ENCODE measurements at places on chromosomes 6 and 20.
A peak's percentile ranks its signal among the peaks of the same experiment; 100 is the strongest.

- no peak for DNase-seq
Observed at GRCh38 chr6:130187335-130188206, 35.2 kb downstream of the SAMD3 start.

DNA sequence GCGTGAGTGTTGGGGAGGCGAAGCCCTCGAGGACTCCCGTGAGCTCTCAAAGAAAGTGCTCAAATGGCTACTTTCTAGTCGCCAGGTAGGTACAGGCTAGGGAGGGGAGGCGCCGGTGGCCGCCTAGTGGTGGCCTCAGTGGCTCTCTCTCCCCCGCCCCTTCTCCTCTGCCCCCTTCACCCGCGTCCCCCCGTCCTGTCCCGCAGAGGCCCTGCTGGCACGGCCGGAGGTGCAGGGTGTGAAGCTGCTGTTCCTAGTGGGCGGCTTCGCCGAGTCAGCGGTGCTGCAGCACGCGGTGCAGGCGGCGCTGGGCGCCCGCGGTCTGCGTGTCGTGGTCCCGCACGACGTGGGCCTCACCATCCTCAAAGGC lies 16.3 kb downstream of the ADISSP start:
- DNase-seq = no peak

DNA sequence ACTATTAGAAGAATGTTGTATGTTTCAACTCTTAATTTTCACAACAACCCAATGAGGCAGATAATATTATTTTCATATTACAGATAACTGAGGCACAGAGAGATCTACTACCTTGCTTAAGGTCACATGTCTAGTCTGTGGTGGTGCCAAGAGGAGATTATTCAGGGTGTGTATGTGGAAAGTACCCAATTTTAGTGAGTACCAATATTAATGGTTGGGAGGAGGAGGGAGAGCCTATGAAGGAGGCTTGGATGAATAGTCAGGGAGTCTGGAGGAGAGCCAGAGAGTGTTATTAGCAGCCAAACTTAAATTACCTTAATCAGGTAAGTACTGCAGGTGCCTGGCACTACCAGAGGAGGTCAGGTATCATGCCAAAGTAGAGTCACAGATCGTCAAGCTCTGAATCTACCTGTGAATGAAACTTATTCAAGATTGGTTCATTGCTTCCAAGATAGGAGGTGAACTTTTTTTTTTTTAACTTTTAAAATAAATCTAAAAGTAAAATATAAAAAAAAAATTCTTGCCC lies 10.9 kb upstream of the CALHM6 start:
- no peak for DNase-seq

GRCh38 chr20:13736436-13737191 lies 48.1 kb downstream of the ESF1 start:
- no peak for DNase-seq

- DNase-seq = no peak
Observed at GRCh38 chr20:44034451-44034850, 119.8 kb downstream of the TOX2 start.

GRCh38 chr6:73577676-73578075 lies 56.8 kb upstream of the EEF1A1 start:
- no peak for DNase-seq

DNA sequence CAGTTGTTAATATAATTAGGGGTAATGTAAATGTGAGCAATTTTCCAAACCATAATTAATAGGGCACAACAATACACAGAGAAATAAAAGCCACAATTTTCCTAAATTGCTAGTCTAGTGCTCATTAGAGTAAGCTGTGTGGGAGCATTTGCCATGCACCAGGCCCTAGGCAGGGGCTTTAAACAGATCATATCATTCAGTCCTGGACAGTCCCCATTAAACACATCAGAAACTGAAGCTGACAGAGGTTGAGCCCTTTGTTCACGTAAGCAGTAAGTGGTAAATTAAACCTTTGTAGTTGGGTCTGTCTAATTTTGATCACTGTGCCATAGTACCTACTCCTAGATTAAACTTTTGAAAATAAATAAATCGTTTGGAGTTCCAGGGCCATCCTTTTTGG lies 931.1 kb downstream of the C6orf118 start:
- no peak for DNase-seq

- no peak for DNase-seq
Observed at GRCh38 chr20:3590164-3590563, 73.0 kb downstream of the GFRA4 start.

- DNase-seq = no peak
Observed at GRCh38 chr20:61812845-61813485, 252.7 kb downstream of the TAF4 start.

DNA sequence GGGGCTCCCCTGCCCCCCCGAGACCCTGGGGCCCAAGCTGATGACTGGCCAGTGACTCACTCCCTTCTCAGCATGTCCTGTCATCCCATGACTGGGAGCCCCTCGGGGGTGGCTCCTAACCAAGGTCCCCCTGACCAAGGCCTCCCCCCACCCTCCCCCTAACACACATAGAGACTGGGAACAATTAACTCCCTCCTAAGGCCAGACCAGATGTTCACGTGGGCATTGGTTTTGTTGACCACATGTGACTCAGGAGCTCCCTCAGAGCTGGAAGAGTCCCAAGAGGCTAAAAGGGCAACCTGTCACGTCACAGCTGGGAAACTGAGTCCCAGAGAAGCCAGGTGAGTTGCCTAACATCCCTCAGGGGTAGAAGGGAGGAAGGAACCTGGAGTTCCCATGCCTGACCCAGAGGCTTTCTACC lies 10.6 kb upstream of the CCN5 start:
- no peak for DNase-seq

DNA sequence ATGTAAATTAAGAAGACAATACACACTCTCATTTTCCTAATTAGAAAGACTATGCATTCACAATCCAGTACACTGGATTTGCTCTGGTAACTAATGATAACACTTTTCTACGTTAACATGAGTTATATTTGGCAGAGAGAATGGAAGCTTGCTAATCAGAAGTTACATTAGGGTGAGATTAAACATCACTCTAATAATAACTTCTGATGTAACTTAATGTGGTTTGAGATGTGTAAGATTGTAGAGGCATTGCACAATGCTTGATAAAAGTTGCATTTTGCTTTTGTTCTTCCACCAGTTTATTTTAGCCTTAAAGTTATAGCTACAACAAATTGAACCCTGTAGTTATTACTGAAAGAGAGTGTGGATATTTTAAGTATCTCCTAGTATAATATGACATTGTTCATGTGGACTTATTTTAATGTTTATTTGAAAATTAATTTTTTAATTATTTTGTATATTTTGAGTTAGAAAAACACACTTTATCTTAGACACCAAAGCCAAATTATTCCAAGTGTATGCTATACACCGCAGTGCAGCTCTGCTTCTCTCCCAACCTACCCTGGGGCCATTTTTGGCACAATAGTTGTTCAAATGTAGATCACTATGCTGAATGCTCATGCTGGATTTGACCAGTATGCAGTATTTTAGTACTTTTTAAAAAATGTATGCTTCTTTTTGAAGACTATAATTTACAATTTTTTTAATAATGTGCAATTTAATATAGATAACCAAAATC lies 143.2 kb downstream of the SLC16A10 start:
- no peak for DNase-seq

GRCh38 chr20:58010186-58010585 lies 218.3 kb downstream of the ANKRD60 start:
- DNase-seq = no peak

GRCh38 chr6:98470821-98471220 lies 363.6 kb upstream of the POU3F2 start:
- DNase-seq = no peak

DNA sequence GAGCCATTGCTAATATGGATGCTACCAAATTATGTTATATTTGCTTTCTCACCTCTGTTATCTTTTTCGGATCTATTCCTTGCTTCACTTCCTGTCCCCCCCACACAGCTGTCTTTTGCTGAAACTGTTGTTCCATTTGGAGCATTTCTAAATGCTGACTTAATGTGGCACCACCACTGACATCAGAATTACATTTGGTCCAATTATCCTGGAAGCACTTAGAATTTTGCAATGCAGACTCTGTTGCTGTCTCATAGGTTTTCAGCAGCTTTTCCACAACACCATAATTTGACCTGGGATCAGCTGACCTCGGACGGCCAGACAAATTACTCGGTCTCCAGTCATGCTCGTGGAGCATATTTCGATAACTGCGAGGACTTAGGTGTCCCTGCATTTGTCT lies 12.8 kb downstream of the KIAA0408 start:
- DNase-seq = no peak

DNA sequence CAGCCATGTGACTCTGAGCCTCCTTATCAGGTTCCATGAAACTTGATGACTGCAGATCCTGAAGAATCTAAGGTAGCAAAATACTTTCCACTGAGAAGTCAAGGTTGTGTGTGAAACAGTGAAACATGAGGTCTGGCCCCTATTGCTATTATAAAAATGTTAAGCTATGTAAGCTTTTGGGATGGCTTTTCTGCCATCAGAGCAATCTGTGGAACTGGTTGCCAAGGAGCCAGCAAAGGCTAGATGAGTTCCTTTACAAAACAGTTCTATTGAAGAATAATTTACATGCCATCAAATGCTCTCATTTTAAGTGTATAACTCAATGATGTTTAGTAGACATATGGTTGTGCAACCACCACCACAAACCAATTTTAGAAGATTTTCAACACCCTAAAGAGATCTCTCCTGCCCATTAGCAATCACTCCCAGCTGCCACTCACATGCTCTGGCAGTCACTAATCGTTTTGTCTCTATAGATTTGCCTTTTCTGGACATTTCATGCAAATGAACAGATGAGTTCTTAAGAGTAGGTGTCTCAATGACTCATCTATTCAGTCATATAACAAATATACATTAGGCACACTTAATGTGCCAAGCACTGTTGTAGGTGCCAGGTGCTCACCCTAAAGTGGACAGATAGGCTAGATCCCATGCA lies 19.9 kb upstream of the MEP1A start:
- DNase-seq = no peak

DNA sequence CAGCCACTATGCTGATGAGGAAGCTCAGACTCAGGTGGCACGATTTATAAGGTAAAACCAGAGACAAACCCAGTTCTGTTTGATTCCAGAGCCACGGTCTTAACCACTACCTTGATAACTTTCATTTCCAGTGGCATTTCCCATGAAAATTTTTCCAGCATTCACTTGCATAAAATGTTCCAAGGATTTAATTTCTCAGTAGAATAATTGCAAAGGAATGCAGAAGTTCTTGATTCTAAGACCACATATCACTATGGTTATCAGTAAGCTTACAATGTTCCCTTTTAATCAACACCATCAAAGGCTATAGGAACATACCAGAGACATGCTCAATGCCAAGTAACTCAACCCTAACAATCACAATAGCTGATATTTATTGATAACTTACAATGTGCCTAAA lies 306.0 kb upstream of the HS3ST5 start:
- no peak for DNase-seq

GRCh38 chr6:147382945-147383554 lies 125.4 kb upstream of the SAMD5 start:
- no peak for DNase-seq

DNA sequence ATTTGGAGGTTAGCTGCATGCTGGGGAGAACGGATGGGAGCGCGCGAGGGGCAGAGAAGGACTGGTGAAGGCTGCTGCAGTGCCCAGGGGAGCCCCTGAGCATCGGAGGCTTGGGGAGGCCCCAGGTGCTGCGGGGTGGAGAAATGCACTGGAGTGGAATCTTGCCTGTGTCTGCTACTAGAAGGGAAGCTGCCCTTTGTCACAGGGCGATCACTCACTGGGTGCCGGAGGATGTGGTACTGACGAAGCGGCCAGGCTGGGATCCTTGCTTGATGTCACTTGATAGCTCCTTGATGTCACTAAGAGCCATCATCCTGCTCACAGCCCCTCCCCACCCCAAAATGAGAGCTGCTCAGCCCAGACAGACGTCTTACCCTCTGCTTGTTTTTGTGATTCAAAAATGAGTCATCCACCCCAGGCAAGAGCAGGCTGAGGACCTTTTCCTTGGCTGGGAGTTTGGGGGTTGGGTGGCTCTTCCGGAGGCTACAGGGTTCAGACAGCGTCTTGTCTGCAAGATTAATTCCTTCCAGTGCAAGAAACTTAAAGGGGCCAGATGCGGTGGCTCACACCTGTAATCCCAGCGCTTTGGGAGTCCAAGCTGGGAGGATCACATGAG lies 62.6 kb upstream of the PMEPA1 start:
- no peak for DNase-seq

GRCh38 chr6:11650025-11650696 lies 112.6 kb downstream of the TMEM170B start:
- no peak for DNase-seq

- no peak for DNase-seq
Observed at GRCh38 chr20:11918981-11919380, 1.3 kb downstream of the BTBD3 start.

DNA sequence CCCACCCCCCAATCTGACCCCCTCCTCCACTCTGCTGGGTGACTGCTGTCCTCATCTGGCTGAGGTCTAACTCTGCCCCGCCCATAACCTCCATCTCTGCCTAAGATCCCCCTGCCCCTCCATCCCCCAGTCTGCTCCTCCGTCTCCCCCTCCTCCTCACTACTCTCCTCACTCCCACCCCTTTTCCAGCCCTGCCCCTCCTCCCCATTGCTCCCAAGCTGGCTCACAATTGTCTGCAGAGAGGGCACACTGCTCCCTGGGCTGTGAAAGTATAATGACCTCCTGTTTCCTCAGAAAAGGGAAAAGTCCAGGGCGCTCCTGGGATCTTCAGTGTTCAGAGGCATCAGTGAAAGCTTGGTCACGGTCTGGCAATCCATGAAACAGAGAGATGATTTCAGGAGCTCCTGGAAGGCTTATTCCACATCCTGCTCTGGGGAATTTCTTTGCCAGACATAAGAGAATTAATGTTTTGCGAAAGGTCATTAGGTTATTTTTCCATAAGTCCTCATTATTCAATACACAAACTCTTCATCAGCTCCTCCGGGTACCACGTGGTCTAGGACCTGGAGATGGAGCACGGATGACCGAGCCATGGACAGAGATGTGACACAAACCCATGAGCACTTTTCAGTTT lies 21.5 kb downstream of the CST5 start:
- DNase-seq = no peak

GRCh38 chr20:9395971-9396370 lies 118.4 kb upstream of the LAMP5 start:
- no peak for DNase-seq

DNA sequence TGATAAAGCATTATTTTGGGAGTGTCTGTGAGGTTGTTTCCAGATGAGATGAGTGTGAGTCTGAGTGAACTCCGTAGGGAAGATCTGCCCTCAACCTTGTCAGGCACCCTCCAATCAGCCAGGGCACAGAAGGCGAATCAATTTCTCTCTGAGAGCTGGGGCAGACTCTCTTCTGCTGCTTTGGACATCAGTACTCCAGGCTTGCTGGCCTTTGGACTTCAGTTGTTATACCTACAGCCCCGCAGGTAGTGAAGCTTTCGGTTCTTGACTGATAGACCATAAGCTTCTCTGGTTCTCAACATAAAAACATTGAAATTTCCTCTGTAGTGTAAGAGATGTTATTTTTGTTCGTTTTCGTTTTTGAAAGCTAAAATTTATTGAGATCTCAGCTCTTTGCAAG lies 71.4 kb downstream of the MAFB start:
- peak; percentile 12 for DNase-seq

DNA sequence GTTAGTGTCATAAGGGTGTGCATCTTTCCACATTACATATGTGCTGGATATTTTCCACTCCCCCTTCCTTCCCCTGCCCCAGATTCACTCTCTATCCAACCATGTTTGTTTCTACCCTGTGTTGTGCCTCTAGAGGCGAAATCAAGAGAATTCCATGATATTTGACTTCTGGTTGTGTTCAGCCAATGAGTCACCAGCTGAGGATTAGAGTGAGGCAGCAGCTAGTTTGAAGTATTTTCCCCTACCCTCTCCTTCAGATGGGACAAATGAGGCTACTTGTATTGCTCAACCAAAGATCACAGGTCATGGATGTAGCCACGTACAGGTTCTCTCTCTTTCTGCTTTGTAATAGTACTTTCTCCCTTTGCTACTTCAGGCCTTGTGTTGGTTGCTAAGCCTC lies 24.5 kb upstream of the OR2J2 start:
- no peak for DNase-seq

Measured in activated naive CD4-positive, alpha-beta T cell (primary cell).